NCI-H187 (cell line): ENCODE measurements at places on chromosomes 1 and 21.

DNA sequence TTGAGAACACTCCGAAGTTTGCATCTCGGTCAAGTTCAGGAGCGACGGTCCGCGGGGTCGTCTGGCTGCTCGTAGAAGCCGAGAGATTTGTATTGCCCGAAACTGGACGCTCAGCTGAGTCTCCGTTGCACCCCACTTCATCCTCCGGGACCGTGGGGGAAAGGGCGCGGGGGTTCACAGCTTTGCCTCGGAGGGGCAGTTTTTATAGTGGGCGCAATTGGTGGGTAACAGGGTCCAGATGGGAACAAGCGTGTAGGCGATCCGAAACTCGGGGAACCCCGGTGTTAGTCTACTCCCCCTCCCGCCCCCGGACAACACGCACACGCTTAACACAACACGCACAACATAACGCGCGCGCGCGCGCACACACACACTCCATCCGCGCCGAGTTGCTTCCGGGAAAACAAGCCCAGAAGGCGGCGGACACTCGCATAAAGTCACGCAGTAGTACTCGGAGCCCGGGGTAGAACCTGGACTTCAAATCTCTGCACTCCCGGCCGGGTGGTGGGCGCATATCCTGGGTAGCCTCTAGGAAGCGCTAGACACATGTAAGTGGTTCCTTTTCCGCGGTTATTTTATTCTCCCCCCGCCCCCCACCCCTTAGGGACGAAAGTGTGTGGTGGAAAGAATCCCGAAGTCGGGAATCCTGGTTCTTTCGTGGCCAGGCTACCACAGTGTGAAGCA, 1.1 kb upstream of the JUN start:
- DNase-seq, result peak; percentile 19

DNA sequence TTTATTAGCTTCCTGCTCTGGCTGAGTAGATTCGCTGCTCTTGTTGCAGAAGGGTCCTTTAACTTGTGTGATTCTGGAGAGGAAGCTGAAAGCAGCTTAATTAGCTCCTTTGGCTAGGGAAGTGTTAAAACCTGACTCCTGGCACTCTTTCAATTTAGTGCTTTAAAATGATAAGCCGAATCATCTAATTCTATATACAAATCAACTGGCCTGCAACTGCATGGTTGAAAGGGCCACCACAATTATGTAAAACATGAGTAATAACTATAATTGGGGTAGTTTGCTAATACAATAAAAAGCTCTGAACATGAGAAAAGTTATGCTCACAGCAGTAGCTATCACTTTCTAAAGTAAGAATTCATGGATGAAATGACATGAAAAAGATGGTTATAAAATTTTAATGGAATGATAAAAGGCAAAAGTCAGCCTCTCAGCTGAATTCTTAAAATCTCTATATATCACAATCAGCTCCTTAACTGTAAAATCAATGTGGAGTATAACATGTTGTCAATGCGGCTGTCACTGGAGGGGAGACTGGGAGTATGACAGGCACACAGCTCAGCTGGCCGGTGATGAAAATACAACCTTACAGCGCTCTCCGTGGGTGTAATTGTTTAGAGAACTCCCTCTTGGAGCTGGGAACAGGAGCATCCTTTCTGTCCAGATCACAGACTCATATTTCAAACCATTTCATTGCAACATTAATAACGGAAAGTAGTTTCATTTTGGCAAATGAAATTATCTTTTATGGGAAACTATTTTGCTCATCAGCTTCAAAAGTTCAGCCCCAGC, 324.4 kb downstream of the KCTD3 start:
- DNase-seq, result no peak

DNA sequence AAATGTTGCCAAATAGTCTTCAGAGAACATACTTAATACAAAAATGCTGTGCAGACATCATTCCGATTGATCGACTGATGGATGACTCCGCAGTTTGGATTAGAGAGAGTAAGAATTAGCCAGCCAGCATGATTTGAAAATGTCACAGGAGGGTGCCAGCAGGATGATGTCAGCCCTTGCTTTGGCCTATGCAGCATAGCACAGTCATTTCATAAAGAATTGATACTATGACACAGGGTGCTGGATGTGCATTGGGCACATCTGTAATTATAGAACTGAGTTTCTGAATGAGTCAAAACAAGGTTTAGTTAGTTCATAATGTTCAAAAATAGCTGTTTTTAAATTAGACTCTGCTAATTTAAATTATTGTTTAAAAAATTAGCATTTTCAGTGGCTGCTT, 21.6 kb upstream of the TRAF5 start:
- DNase-seq, result no peak

DNA sequence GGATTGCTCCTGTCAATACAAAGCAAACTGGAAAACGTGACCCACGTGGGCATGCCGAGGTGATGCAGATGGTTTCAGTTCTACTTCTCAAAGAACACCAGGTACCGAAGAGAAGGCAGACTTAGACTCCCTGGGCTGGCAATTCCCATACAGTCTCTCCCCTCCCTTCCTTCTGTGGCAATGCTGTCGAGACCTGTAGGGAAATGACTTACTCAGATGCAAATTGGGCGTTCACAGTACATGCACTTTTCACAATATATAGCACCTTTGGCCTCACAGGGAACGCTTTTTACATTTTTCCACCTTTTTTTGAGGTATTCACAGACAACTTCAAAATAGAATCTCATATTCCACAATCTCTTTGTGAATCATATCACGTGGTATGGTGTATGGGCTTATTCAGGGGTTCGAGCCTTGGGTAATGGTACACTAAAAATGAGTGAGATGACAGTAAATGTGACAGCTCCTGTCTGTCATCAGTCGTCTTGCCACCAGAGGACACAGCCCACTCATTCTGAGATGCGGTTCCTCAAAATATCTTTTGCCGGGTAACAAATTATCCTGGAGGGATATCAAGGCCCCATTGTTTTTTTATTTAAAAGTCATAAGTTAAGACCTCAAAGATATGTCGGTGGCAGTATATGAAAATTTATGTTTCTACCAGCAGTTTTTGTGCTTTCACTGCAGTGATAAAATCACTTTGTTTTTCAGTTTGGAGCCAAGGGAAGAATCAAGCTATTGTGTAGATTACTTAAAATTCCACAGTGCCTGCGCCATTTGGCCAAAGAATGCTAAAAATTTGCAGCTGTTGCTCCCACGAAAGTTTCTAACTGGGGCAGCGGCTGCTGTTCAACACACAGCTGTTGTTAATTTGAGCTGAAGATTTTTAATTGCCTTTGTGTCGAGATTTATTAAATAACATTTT, 168.4 kb downstream of the ZZZ3 start:
- DNase-seq, result no peak

GRCh38 chr21:40938611-40939010, 91.7 kb upstream of the DSCAM start:
- no peak for DNase-seq
